ENCODE measurements at places on chromosomes 5 and 9. TPM values are rescaled to one million over a fixed set of nuclear protein-coding genes. Genes with fewer than 3 reads are reported as not detected.

ZBTB6 gene
- 14.7 TPM for total RNA-seq

TMEFF1 gene
- 5.1 TPM for total RNA-seq

LCP2 gene
- total RNA-seq, result not detected

GPR21 gene
- total RNA-seq, result 0.17 TPM

SMIM33 gene
- not detected for total RNA-seq

RIC1 gene
- total RNA-seq, result 45.7 TPM

C9orf85 gene
- 19.5 TPM for total RNA-seq

MYORG gene
- 1.2 TPM for total RNA-seq

INSYN2B gene
- 14.6 TPM for total RNA-seq

PTGS1 gene
- total RNA-seq, result 67.8 TPM

SCAMP1 gene
- 52.6 TPM for total RNA-seq

GAPT gene
- total RNA-seq, result not detected

CRHBP gene
- 3.5 TPM for total RNA-seq

SLC34A1 gene
- total RNA-seq, result not detected

IL3 gene
- total RNA-seq, result not detected

SAXO1 gene
- 0.17 TPM for total RNA-seq

QSOX2 gene
- total RNA-seq, result 12.2 TPM

C9orf72 gene
- total RNA-seq, result 7.6 TPM

CERCAM gene
- 179 TPM for total RNA-seq

DEPDC1B gene
- total RNA-seq, result 1.7 TPM

CCDC187 gene
- under 0.01 TPM for total RNA-seq

ZNF879 gene
- 4.9 TPM for total RNA-seq

GCNT1 gene
- total RNA-seq, result 33.5 TPM

ECM2 gene
- total RNA-seq, result 5.7 TPM

ITGA2 gene
- total RNA-seq, result 24.5 TPM

CD14 gene
- 0.50 TPM for total RNA-seq

ROR2 gene
- total RNA-seq, result 20.9 TPM

PRDM9 gene
- not detected for total RNA-seq

DPM2 gene
- total RNA-seq, result 9.6 TPM

SHISAL2B gene
- total RNA-seq, result not detected

RASEF gene
- 0.44 TPM for total RNA-seq

TGFBI gene
- total RNA-seq, result 1,490 TPM

UGT3A1 gene
- not detected for total RNA-seq

ECSCR gene
- total RNA-seq, result 0.33 TPM

SH3PXD2B gene
- 41.2 TPM for total RNA-seq

FAM221B gene
- total RNA-seq, result not detected
